ENCODE measurements at places on chromosomes 1 and 21. TPM values are rescaled to one million over a fixed set of nuclear protein-coding genes. Genes with fewer than 3 reads are reported as not detected.

DNA sequence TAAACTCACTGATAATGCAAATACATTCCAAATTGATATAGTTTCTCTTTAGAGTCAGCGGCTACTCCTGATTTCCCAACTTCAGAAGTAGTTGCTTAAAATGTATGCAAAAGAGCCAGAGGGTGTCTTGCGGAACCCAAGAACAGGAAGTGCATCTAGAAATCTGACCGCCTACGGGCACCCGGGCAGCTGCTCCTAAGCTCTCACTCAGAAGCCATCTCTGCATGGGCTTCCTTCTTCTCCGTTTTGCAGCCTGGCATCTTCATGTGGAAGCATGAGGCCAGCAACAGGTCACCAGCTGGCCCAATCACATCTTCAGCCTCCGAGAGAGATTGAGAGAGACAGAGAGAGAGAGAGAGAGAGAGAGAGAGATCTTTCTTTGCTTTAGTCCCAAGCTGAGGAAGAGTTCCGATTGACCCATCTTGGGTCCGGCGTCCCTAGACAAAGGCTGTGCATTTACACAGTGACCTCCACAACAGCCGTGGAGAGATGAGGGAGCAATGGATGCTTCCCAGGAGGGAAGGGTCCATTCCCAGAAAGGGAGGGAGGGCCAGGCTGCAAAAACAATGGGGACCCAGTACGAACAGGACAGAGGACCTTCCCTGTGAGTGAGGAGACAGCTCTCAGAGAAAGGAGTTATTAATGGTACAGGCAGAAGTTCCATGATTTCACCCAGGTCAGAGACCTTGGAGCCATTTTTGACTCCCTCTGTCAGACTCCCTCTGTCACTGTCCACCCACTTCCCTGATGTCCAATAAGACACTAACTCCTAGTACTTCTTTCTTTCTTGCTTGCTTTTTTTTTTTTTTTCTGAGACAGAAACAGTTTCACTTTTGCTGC, 28.2 kb upstream of the SLC30A1 start:
- peak overlapping the region; percentile 71 for H3K27ac ChIP-seq
- H3K4me1 ChIP-seq = peaks cover 19% of the 10 kb centered on the region
- H3K4me3 ChIP-seq = peak overlapping the region; percentile 19
- H3K27me3 ChIP-seq = no peaks in the 10 kb centered on the region
- DNase-seq = peak; percentile 78

DNA sequence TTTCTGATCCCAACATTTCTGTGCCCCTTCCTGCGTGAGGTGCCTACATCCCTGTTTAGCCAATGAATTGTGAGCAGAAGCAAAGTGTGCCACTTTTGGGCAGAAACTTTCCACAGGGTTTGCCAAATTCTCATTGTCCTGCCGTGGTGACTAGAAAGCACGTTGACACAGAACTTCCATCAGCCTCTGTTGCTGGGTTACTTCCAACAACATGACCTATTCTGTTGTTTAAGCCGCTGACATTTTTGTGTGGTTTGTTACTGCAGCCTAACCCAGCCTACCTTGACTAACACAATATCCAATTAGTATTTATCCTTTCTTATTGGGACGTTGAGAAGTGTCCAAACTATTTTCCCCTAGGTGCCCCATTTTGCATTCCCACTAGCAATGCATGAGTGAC, 136.8 kb downstream of the URB2 start:
- H3K4me1 ChIP-seq = no peaks in the 10 kb centered on the region
- H3K4me3 ChIP-seq = no peak overlapping the region
- H3K27ac ChIP-seq = no peak overlapping the region
- H3K27me3 ChIP-seq = no peaks in the 10 kb centered on the region
- DNase-seq = no peak
- H3K36me3 ChIP-seq = no peaks in the 10 kb centered on the region

DNA sequence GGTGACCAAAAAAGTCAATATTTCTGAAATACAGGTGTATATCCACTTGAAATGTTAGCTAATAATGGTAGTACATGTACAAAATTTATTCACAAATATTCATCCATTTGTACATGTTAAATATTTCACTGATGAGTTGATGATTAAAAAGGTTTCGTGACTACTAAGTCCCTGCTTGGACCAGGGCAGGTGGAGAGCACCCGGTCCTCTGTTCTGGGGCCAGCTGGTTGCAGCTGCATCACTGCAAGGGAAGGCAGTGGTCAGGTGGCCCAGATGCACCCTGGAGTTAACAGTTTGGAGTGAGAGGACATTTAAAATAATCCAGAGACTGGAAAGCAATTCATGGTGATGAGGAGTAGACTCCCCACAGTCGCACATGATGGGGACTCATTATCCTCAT, 141.2 kb downstream of the ZBTB18 start:
- DNase-seq = no peak
- H3K4me3 ChIP-seq = no peak overlapping the region
- H3K27ac ChIP-seq = no peak overlapping the region
- H3K27me3 ChIP-seq = no peaks in the 10 kb centered on the region

DNA sequence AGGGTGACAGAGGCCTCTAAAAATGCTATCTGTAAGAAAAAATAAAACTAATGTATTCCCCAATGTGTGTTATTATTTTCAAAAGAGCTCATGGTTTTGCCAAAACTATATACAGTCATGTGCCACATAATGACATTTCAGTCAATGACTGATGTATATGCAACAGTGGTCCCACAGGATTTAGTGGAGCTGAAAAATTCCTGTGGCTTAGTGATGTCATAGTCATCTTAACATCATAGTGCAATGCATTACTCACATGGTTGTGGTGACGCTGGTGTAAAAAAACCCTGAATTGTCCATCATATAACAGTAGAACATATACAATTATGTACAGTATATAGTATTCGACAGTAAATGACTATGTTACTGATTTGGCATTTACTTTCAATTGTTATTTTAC, 172.4 kb downstream of the CACNA1E start:
- H3K4me1 ChIP-seq = no peaks in the 10 kb centered on the region
- H3K36me3 ChIP-seq = no peaks in the 10 kb centered on the region
- no peaks in the 10 kb centered on the region for H3K27me3 ChIP-seq

DNA sequence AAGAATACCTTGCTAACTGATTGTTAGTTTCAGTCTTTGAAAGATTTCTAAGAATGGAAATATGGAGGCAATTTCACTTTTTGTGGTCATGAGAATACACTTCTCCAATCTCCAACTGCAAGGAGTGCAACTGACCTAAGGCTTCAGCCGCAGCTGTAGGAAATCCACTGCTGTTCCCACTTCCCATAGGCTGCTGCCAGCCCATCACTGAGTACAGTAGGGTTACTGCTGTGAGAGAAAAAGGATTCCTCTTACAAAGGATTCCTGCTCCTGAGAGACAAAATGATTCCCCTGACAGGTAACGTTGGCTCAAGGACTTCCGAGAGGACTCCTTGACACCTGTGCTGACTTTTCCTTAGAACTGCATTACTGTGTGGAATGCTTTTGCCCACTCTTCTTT, 87.4 kb downstream of the ADGRL4 start:
- H3K4me1 ChIP-seq = no peaks in the 10 kb centered on the region
- no peak overlapping the region for H3K4me3 ChIP-seq
- no peak overlapping the region for H3K27ac ChIP-seq
- H3K27me3 ChIP-seq = no peaks in the 10 kb centered on the region
- no peaks in the 10 kb centered on the region for H3K36me3 ChIP-seq

GRCh38 chr1:65235867-65236805, 73.2 kb upstream of the DNAJC6 start:
- H3K27ac ChIP-seq = no peak overlapping the region
- H3K36me3 ChIP-seq = no peaks in the 10 kb centered on the region
- H3K4me3 ChIP-seq = no peak overlapping the region
- H3K27me3 ChIP-seq = no peaks in the 10 kb centered on the region
- H3K4me1 ChIP-seq = no peaks in the 10 kb centered on the region

PRR9 gene
- not detected for total RNA-seq

- no peaks in the 10 kb centered on the region for H3K36me3 ChIP-seq
- peaks cover 100% of the 10 kb centered on the region for H3K27me3 ChIP-seq
- H3K27ac ChIP-seq = no peak overlapping the region
- no peak overlapping the region for H3K4me3 ChIP-seq
Measured at GRCh38 chr1:75132242-75132811, 1.9 kb upstream of the LHX8 start.

DNA sequence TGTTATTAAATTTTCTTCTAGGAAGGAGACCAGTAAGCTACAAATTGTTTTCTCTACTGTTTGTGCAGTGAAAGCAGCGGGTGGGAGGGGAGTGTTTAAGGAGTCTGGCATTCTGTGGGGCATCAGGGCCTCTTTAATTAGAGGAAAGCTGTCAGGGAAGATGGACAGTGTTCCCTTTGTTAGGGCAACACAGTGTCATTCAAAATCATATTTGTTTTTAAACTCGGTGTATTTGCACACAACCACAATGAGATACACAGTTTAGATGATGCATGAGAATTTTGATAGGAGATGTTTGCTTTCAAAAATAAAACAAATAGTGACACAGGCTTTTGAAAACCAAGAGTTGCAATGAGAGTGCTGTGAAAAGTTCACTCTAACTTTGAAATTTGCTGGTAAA, 15.1 kb upstream of the ST6GALNAC3 start:
- H3K27me3 ChIP-seq = no peaks in the 10 kb centered on the region
- H3K4me1 ChIP-seq = no peaks in the 10 kb centered on the region
- DNase-seq = no peak
- no peak overlapping the region for H3K4me3 ChIP-seq
- no peak overlapping the region for H3K27ac ChIP-seq

DNA sequence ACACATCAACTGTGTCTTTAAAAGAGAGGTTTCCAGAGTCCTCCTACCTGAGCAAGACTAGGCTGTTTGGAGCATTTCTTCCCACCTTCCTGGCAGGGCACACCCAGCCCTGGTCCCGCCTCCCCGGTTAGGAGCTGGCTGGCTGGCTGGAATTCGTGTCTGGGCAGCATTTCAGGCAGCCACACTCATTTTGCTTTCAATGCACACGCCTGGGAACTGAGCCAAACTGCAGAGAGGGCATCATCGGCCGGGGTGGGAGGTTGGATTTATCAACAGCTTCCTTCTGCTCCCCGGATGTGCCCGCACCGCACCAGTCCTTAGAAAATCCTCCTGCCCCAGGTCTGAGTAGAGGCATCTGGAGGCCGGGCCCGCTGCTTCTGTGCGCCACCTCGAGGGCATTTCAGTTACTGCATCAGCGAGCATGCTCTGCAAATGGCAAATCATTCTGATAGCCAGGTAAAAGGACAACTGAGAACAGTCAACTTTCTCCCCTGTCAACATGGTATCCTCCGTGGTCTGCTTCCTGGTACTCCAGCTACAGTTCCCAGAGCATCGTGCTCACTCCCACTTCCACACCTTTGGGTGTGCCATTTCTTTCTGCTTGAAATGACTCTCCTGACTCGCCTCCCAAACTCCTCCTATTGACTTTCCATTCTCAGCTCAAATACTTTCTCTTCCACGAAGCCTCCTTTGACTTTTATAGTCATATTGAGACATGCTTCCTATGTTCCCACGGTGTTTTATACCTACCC, 20.6 kb downstream of the TCEA3 start:
- peak overlapping the region; percentile 31 for H3K27ac ChIP-seq
- no peak overlapping the region for H3K4me3 ChIP-seq
- H3K36me3 ChIP-seq = peaks cover 14% of the 10 kb centered on the region
- no peaks in the 10 kb centered on the region for H3K27me3 ChIP-seq

DNA sequence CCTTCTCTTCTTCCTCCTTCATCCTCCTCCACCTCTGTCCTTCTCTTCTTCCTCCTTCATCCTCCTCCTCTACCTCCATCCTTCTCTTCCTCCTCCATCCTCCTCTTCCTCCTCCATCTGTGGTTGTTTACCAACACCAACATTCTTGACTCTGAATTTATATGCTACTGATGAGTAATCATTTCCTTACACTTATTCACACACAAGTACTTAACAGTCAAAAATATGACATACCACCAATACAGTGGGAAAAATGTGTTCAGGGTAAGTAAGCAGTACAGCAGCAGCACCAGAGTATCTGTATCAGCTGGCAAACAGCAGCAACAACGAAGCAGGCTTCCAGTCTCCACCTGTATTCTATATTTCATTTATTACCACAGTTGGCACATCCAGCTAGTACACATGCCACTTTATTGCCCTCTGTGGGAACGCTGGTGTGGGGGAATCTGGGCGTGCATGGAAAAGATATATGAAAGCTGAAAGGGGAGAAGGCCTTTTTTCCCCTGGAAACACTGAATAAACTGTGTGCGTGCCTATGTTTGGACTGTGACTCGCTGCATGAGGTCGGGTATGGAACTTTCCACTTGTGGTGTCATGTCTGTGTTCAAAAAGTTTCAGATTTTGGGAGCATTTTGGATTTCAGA, 16.0 kb downstream of the ADSS2 start:
- H3K4me1 ChIP-seq = peaks cover 12% of the 10 kb centered on the region
- peaks cover 38% of the 10 kb centered on the region for H3K36me3 ChIP-seq
- no peak for DNase-seq

CDC20 gene
- 1.8 TPM for total RNA-seq

KRTAP12-2 gene
- total RNA-seq = not detected

A3GALT2 gene
- not detected for total RNA-seq

GRCh38 chr1:15543589-15544568, 17.2 kb downstream of the DNAJC16 start:
- no peak overlapping the region for H3K27ac ChIP-seq
- H3K4me1 ChIP-seq = no peaks in the 10 kb centered on the region
- no peak overlapping the region for H3K4me3 ChIP-seq
- H3K36me3 ChIP-seq = peaks cover 95% of the 10 kb centered on the region
- no peak for DNase-seq
- H3K27me3 ChIP-seq = no peaks in the 10 kb centered on the region

GRCh38 chr21:36628761-36629460, 70.0 kb upstream of the SIM2 start:
- peaks cover 11% of the 10 kb centered on the region for H3K27me3 ChIP-seq
- H3K4me1 ChIP-seq = no peaks in the 10 kb centered on the region
- no peak for DNase-seq

Data from upper lobe of right lung (tissue), 1 donor.